ENCODE measurements at places on chromosomes 3 and 15. TPM values are rescaled to one million over a fixed set of nuclear protein-coding genes. Genes with fewer than 3 reads are reported as not detected.
A peak's percentile ranks its signal among the peaks of the same experiment; 100 is the strongest.

GRCh38 chr3:101519685-101520365 lies 6.8 kb upstream of the SENP7 start:
- DNase-seq: no peak

DNA sequence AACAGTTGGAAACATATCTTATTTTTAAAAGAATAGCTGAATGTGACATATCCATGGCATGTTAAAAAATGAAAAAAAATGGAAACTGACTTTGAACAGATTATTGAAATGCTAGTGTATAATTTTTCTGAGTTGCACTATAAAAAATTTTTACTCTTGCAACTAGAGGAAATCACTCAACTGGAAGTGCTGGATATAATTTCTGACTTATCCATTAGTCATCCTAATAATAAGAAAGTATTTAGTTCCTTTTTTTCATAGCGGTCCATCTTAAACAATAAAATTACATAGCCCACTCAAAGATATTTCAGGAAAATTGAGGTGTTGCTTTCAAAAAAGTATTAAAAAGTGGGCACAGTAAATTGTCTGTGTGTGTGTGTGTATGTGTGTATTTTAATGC lies 80.7 kb downstream of the MBNL1 start:
- no peak for DNase-seq

- DNase-seq: no peak
Measured at GRCh38 chr15:33639456-33639855, 328.7 kb downstream of the RYR3 start.

DNA sequence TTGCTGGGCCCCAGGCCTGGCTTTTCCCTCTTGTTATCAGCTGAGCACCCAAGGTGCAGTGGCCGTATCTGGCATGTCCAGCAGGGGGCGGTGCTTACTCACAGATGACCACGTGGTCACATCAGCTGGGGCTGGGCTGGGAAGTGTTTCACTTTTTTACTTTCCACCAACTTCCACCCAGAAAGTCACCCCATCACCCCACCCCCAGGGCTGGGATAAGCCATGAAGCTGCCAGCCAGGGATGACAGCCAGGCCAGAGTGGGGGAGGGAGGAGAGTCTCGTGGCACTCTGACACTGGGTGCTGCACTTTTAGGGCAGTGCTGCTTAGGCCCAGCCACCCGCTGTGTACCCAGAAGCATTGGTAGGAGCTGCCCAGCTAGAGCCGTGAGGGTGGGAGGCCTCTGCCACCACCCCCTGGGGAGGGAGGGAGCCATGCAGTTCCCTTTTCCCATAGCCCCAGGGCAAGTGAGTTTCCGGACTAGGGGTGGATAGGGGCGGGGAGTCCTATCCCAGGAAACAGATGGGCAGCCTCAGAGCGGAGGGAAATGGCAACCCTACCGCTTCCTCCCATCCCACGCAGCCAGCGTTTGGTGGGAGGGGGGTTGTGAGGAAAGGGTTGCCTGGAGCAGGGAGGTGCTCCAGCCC lies 6.1 kb downstream of the PPCDC start:
- peak; percentile 95 for DNase-seq

- DNase-seq: no peak
Measured at GRCh38 chr3:168977716-168978374, 685.7 kb downstream of the MECOM start.

- no peak for DNase-seq
Measured at GRCh38 chr3:43632269-43632733, 10.5 kb upstream of the ANO10 start.

GRCh38 chr3:188875413-188875812 lies 296.4 kb upstream of the TPRG1 start:
- DNase-seq: no peak

DNA sequence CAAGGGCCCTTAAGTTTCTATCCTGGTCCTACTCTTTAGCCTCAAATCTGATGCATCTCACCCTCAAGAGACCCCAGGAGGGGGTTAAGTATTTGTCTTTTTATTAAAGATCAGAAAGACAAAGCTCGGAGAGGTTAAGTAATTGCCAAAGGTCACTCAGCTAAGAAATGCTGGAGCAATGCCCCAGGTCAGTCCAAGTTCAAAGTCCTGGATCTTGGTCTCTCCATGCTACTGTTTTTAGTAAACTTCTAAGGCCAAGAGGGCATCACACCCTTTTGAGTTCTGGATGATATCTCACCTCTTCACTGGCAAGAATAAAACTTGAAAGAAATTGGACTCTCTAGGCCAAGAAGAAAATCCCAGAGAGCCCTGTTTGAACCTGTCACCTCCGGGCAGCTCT lies 488.6 kb downstream of the MAGI1 start:
- DNase-seq: no peak

DNA sequence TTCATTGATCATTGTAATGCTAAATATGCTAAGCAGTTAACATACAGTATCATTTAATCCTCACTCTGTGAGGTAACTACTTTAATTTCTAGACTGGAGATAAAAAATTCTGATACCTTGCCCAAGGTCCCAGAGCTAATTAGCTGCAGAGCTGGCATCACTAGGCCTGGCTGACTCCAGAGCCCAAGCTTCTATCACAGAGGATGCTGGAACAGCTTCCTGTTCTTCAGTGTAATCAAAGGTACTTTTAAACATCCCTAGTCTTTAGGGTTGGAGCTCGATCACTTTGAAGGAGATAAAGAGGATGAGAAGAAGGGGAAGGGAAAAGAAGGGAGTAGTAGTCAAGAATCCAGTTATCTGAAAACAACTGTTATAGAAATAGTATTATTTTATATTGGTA lies 37.1 kb upstream of the BOC start:
- no peak for DNase-seq

DNA sequence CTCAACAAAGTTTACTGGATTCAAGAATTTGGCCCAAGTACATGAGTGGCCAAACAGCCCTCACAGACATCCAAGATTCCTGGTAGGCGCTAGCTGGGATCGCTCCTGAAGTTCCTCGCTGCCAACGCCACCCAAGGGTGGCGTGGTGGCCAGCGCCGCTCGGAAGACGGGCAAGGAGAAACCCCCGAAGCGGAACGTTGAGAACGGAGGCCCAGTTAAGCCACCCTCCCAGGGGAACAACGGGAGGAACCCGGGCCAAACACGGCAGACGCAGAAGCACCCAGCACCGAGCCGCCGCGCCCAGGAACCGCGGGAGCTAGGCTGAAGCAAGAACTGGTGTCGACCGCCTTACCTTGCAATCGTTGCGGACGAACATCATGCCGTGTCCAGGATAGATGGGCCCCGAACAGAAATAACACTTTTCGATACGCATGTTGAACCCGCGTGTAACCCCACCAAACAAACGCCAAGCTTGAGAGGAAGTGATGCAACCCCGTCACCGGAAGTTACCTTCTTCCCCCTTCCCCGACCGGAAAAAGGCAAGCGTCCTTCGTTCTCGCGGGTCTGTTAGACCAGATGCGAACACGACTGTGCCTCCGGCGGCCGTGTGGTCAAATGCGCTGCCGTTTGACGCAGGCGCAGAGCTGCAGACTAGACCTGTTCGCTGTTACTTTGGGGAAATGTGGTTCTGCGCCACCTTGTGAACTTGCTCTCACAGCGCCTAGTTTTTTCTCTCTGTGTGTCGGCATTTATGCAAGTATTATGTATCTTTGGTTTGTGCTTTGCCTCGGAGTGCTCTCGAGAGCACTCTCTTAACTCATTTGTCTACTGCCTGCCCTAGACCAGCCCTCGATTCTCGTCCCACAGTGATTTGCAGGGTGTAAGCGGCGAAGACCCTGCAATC lies at the start of gene RSL24D1:
Gene RSL24D1, minus strand, starts transcription at position 484 of the 904 bp plus-strand sequence. Its CDS starts 51 bp downstream, at position 433.
- DNase-seq: peak; percentile 97

- DNase-seq: no peak
Measured at GRCh38 chr15:27481768-27482167, 510.8 kb downstream of the GABRG3 start.

DNA sequence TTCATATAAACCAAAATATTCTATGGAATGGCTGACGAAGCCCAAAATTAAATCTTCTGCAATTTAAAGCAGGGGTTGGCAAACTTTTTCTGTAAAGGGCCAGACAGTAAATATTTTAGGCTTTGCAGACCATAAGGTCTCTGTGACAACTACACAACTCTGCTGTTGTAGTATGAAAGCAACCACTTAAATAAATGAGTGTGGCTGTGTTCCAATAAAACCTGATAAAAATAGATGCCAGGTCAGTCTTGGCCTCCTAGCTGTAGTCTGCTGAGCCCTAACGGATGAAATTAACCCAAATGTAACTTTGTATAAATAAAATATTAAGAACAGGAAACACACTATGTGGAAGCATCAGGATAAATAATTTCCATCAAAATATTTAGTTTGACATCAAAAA lies 104.2 kb downstream of the FBXL22 start:
- DNase-seq: no peak

GRCh38 chr3:178671377-178671776 lies 135.1 kb downstream of the KCNMB2 start:
- no peak for DNase-seq

GRCh38 chr15:28996953-28997352 lies 111.2 kb downstream of the APBA2 start:
- no peak for DNase-seq

DNA sequence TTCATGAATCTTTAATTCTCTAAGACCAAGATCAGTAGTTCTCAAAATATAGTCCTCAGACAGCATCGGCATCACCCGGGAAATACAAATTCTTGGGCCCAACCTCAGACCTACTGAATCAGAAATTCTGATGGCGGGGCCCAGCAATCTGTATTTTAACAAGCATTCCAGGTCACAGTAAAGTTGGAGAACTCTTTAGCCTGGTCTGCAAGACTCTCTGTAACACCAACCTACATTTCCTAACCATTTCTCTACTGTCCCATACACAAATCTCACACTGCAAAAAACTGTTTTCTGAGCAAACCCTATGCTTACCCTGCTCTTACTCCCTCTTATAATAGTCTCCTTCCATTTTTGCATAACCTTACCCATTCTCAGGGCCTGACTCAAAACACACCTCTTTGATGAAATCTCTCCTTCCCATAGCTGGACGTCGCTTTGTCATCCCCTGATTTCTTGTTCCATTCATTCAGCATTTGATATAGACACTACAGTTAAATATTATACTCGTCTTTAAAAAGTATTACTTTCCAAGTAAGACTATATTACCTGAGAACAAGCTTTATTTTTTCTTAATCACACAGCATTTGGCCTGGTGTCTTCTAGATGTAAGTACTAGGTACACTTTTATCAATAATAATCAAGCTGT lies 83.3 kb upstream of the MYO5C start:
- no peak for DNase-seq

DNA sequence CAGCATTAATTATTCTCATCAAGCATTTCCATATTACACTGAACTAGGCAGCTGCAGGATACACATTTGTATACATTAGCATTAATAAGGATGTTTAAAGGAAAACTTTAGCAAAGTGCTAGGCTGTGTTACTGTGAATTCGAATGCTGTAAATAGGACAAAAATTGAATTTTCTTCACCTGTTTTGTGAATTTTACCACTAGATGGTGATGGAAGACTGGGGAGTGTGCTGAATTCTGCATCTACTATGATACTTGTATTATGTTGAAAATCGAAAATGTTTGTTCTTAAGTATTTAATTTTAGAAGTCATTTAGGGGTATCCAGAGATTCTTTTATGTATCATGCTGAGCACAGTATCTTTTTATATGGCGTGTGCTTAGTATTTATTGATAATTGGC lies 12.3 kb upstream of the P2RY14 start:
- no peak for DNase-seq

GRCh38 chr3:102085431-102086176 lies 236.3 kb downstream of the NFKBIZ start:
- no peak for DNase-seq

GRCh38 chr15:71542836-71543235 lies 267.5 kb upstream of the NR2E3 start:
- no peak for DNase-seq

- DNase-seq: no peak
Measured at GRCh38 chr3:58874795-58875194, 175.0 kb downstream of the CFAP20DC start.

GRCh38 chr3:142244056-142244455 lies 18.7 kb upstream of the GK5 start:
- no peak for DNase-seq

- no peak for DNase-seq
Measured at GRCh38 chr15:82944821-82945220, 7.7 kb downstream of the HOMER2 start.

DNA sequence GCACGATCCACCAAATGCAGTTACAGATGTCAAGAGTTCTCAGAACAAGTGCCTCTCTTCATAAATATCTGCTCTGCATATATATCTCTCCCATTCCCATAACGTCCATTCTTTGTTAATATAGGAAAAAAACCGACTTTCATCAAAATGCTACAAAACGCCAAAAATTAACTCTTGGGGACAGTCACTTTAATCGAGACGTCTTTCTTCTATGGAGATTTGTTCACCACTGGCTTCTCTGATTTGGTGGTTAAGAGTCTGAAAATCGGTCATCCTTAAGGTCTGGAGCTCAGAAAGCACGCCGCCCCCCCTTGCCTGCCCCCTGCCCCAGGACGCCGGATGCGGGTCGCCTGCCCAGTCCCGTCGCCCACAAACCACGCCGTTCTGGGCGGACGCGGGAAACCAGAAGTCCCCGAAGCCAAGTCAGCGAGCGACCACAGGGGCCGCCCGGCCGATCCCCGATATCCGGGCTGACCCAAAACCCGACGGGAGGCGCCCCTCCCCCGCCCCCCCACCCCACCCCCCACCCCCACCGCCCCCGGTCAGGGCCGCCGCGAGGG lies 252.7 kb downstream of the TJP1 start:
- DNase-seq: no peak

- DNase-seq: no peak
Measured at GRCh38 chr3:30680789-30681648, 74.6 kb downstream of the TGFBR2 start.

DNA sequence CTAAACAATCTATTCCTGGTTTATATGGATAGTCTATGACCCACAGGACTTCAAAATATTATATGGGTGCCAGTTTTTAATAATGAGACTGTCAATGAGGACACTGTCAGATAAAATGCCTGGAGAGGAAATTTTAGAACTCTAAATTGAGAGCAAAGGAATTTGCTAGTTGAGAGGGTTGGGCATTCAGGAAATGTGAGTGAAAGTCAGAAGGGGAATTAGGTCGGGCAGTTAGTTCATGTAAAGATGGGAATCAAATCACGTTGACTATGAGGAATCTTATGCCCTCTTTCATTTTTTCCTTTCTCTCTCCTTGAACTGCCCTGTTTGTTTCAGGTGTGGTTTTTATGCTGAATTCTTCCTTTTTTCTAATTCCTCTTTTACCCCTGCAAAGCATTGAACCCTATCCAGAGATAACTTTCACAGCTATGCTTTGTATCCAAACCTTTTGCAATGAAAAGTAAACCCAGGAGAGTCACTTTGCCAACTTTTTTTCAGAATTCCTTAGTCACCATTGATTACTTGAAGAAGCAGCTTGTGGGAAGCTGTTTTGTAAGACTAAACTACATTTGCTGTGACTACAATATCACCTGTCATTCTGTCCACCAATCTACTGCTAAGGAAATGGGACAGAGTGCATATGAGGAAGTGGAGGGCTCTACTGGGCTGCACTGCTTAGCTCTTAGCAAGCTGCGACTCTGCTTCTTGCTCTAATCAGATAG lies 27.8 kb downstream of the CHP1 start:
- DNase-seq: no peak

Gene ARPP21
- total RNA-seq: not detected

Gene SENP8
- total RNA-seq: 4.7 TPM

Gene LRRC34
- total RNA-seq: 2.7 TPM

Gene LTK
- 0.68 TPM for total RNA-seq

Gene WDR48
- total RNA-seq: 21.4 TPM

Gene DOCK3
- total RNA-seq: 2.8 TPM

Gene SLC28A1
- 0.13 TPM for total RNA-seq

Gene GOLGA8T
- total RNA-seq: 1.1 TPM

Gene ZDHHC23
- total RNA-seq: 2.2 TPM

All from left cardiac atrium (tissue), 4 donors.